ENCODE measurements at places on chromosomes 3 and 15.

GRCh38 chr3:30294241-30294667 is 312.1 kb upstream of the TGFBR2 start:
- DNase-seq, result no peak

DNA sequence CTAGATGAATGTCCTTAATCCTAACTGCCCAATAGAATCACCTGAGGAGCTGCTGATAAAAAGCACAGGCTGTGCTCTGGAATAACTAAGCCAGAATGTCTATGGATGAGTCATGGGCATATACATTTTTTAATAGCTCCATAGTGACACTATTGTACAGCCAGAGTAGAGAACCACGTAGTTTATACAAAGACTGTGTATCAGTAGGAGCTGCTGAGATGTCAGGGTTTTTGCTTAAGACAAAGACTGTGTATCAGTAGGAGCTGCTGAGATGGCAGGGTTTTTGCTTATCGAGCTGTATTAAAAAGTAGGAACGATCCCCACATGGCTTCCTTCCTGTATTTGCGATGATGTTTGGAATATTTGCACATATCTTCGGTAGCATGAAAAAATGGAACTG is 137.4 kb downstream of the SV2B start:
- no peak for DNase-seq

DNA sequence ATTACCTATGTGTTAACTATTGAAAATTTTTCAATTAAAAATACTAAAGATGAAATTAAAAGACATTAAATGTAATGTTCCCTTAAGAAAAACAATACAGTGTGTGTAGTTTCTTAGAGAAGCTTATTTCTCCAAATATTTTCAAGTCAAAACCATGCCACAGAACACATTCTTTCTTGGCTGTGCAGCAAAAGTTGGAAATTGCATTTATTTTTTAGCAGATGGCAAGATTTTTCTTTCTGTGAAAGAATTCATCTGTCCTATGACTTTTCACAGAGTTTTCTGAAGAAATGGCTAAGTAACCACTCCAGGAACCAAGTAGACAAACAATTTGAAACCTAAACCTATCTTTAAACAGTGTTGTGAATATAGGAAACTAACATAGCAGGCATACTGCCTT is 47.2 kb downstream of the IMPG2 start:
- DNase-seq, result no peak

DNA sequence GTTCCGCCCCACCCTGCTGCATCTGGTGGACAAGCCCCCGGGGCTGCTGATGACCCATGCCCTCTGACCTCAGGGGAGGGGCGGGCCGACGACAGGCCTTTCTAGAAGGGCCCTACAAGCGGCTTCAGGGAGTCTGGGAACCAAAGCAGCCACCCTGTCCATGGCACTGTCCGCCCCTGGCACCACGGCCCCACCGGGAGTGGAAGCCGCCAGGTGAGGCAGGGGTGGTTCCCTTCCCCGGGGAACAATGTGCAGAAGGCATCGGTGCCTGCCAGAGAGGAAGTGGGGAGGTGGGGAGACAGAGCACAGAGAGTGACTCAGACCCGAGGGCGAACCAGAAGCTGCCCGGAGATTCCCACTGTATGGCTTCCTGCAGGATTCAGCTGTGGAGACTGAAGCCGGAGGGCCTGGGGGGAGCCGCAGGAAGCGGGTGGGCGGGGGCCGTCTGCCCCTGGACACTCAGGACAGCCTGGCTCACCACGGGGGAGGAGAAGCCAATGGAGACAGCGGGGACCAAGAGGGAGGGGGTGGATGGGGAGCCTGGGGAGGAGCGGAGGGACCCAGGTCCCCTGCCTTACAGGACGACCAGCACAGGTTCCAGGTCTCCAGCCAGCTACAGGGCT is 134.0 kb downstream of the TPRA1 start:
- no peak for DNase-seq

GRCh38 chr3:125589547-125590122 is 5.7 kb downstream of the OSBPL11 start:
- no peak for DNase-seq

DNA sequence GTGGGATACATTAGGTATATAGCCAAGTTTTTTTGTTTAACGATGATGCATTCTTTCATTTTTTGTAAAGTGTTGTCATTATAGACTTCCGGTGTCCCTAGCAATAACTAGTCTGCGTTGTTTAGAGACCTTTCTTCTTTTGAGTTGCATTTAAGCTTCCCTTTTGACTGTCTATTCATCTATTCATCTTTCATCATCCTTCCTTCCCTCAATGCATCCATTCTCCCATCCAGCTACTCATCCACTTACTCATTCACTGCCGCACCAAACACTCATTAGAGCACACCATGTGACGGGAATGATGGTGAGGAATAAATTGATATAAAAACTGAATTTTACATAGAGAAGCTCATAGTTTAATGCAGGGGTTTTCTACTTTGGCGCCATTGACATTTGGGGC is 32.9 kb downstream of the OR4F15 start:
- no peak for DNase-seq
